ENCODE measurements at places on chromosomes 5 and 9.

- no peak for DNase-seq
Measured at GRCh38 chr9:76534026-76534425, 75.0 kb downstream of the GCNT1 start.

DNA sequence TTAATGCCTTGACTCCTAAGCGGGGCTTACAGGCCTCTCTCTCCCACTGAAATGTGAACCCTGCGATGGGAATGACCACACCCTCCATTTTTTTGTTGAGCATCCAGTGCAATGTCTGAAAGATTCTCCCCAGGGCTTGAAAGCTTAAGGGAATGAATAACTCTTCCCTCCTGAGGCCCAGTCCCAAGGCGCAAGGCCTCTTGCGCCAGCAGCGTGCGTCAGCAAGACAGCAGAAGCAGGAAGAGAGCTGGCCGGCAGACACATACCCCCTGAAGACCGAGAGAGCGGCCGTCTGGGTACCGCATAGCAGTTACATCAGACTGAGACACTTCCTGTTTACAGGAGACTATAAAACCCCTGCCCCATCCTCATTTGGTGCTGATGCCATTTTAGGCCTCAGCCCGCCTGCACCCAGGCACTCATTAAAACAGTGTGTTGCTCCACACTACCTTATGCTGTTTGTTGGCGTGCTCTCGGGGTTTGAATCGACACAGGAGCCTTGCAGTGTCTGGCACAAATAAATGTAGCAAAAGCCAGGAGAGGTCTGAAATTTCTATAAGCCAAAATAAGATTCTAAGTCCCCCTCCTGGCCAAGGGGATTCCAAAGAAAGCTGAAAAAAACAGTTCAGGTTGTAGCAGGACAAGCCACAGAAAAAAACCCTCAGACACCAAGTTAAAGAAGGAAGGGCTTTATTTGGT, 62.3 kb downstream of the GDNF start:
- no peak for DNase-seq

DNA sequence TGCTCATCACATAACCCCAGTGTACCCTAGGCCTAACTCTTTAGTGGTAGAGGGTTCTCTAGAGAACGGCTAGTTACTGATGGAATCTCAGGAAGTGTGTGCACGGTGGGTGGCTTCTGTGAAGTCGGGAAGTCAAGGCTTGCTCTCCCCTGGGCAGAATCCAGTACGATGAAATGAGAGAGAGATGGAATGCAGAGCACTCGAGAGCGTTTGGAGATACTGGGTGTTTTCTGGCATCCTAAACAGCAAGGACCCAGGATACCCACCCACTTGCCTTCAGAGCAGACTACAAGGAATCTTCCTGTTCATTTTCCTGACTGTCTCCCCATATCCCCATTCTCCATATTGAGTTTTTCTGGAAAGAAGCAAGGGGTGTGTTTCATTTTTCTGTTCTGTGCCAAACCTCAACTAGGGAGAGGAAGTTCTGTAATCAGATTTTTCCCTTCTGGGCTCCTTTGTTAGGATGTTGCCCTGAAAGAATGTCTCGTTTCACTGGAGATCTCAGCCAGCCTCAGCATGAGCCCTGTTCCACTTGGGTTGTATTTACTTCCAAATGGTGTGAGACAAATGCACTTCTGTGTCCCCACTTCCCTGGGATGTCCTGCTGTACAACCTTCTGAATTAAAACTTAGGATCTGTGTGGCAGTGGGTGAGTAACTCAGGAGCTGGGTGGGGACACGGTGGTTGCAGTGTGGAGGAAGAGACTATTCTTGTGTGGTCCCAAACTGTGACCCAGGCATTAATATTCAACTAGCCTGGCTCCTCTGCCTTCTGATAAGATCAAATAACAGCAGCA, 108.9 kb upstream of the SPRY4 start:
- no peak for DNase-seq

- DNase-seq = no peak
Measured at GRCh38 chr5:163841-164240, 27.5 kb upstream of the LRRC14B start.

DNA sequence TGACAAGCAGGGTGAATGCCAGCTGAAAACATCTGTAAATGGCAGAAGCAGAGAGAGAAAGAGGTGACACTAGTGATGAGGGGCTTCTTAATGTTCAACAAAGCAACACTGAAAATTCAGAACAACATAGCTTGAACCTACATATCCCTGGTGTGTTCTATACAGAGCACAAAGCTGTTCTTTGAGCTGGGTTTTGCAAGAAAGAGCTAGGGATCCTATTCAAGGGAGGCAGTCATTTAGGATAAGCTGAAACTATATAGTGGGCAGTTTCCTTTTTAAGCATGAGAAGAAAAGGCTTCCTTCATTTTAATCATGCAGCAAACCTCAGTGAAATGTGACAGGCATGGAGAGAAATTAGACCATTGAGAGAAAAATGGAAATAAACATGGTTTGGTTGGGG, 45.6 kb upstream of the RAI14 start:
- no peak for DNase-seq

DNA sequence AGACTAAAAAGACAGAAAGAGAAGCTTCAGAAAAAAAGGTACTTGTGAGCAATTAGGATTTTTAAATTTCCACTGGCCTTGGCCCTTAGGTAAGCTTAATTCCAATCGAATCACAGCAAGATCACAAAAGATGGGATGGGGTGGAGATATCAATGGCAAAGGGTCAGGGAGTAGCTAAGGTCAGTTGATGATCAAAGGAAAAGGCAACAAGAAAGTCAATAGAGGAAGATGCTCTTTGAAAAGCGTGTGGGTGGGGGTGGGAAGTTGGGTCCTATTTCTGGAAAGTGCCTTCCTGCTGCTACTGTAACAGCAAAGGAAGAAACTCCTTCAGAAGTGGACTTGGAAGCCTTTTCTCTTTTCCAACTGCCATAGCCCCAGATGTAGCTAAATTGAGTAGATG, 7.3 kb downstream of the C1QTNF3 start:
- DNase-seq = no peak

DNA sequence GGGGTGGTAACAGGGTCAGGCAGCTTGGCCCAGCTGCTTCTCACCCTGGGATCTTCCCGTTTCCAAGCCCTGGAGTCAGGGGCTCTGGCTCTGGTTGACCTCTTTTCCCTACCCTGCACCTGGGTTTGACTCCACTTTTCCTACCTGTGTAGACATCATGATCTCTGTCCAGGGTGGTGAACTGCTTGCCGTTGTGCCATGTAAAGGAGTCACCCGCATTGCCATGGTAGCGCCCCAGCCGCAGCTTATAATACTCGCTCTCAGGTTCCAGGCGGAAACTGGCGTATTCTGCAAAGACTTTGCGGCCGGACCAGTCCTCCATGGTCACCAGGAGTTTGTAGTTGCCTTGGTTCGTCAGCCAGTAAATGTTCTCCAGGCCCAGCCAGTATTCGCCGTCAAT, 30.9 kb downstream of the ANGPTL2 start:
- DNase-seq = no peak

DNA sequence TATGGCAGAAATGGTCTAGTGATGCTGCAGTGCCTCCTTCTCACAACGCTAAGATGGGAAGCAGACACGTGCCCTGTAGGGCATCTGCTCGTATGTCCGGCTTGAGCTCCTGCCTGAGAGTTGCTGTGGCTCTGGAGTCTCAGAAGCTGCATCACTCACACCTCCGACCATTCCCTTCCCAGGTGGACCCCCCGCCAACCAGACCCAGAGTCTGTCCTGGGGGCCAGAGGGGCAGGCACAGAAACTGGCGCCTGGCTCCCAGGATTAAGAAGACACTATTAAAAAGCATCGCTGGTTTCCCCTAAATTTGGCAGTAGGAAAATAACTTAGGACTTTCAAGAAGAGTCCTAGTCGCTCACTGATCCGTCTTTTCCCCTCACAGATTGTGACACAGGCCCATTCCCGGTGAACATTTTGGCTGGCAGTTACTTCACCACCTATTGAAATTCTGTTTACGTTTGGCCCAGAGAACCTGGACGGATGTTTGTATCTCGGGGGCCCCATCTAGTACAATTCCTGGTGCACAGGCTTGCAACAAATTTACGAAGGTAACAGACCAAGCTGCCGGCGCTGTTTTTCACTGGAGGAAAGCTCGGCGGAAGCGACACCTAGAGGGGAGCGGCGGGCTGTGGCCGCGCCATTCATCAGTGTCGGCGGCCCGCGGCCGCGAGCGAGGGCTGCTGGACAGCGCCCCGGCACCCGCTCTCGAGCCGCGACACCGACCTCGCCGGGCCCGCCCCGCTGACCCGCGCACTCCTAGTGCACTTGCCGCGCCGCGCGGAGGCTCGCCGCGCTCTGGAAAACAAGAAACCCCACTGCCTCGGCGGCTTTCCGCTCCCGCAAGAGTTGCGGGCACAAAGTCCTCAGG, 1.6 kb downstream of the FSTL4 start:
- DNase-seq = no peak

DNA sequence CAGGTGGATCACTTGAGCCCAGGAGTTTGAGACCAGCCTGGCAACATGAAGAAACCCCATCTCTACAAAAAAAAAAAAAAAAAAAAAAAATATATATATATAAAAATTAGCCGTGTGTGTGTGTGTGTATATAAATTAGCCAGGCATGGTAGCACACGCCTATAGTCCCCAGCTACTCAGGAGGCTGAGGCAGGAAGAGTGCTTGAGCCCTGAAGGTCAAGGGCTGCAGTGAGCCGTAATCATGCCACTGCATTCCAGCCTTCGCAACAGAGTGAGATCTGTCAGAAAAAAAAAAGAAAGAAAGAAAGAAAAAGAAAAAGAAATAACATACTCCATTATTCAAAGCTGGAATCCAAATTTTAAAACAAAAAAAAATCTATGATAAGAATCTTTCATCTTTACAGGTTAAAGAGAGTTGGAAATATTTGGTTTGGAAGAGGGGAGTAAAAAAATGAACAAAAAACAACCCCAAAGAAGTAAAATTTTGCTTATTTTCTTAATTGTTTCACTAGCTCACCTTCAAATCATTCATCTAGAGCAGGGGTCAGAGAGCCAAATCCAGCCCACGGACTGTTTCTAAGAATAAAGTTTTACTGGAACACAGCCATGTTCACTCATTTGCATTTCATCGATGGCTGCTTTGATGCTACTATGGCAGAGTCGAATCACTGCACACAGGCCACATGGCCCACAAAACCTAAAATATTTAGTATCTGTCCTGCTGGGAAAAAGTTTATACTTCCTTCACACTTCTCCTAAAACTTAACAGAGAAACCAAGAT, 109.9 kb downstream of the DROSHA start:
- no peak for DNase-seq

DNA sequence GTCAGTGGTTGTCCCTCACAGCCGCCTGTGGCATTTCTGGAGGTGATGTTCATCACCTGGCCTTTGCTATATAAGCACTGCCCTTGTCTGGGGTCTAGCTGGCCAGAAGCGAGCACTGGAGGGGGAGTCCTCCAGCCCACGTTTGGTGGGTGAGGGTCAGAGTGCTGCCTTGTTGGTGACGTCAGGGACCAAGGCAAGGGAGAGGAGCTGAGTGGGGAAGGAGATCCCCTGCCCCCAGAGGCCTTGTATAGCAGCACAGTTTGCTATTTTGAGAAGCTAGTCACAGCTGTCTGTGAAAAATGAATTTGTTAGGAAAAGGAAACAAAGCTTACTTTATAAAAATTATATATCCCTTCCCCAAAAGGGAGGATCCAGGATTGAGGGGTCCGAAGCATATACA, 49.8 kb downstream of the SYK start:
- no peak for DNase-seq

DNA sequence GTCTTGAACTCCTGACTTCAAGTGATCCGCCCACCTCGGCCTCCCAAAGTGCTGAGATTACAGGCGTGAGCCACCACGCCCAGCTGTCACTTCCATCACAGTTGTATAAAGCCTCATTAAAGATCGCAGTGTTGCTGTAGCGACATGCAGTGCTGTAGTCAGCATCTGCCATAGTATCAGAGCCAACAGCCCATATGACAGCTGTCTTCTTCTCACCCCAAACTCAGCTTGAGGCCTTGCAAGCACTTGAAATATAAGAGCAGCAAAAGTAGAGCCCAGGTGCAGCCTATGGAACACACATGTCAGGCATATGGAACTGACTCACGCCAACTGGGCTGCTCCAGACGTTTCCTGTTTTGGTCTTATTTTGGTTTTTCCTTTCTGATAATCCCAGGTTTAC, 167.8 kb downstream of the TRIO start:
- no peak for DNase-seq

- DNase-seq = no peak
Measured at GRCh38 chr5:107538331-107538730, 132.4 kb downstream of the EFNA5 start.

- no peak for DNase-seq
Measured at GRCh38 chr5:102090770-102091169, 205.3 kb downstream of the SLCO4C1 start.

- no peak for DNase-seq
Measured at GRCh38 chr9:69186841-69187611, 12.9 kb downstream of the TJP2 start.

DNA sequence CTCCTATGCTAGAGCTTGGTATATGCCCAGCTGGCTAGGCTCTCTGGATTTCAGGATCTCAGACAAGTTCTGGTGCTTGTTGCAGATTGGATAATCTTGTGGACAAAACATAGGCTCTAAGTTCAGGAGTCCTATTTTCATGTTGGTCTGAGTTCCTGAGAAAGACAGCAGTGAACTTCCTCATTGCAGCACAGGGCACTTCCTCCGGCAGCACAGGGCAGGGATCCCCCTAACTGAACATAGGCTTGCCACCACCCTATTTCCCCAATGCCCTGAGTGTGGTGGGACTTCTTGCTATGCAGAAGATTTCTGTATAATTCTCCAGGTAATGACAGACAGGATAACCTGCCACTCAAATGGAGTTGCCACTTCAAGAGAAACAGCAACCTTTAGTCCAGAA, 220.1 kb downstream of the PIK3R1 start:
- DNase-seq = no peak

GRCh38 chr5:59711310-59711709, 182.2 kb downstream of the PDE4D start:
- no peak for DNase-seq

DNA sequence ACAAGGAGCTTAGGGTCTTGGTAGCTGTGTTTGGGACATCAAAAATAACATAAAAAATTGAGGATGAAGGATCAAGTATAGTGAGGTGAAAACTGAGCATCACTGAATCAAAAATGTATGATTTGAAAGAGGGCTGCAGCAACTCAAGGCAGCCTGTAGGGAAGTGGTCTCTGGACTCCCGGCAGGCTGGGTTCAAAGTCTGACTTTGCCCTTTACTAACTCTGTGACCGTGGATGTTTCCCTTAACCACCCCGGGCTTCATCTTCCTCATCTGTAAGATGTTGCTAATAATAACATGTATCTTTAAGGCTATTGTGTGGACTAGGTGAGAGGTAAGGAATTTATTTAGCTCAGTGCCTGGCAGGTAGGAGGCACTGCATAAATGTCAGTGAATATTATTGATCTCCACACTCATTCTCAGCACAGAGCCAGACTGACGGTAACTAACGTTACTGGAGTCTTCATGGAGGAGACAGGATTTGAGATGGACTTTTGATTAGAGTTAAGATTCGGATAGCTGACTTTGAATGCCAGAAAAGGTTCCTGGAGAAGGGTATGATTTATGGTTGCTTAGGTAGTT, 367.3 kb downstream of the NDUFS4 start:
- DNase-seq = no peak

- no peak for DNase-seq
Measured at GRCh38 chr9:26888271-26888670, 4.3 kb downstream of the CAAP1 start.
